ENCODE measurements at places on chromosomes 6 and 20.

GRCh38 chr20:62231292-62231691, 7.0 kb upstream of the OSBPL2 start:
- DNase-seq = no peak

DNA sequence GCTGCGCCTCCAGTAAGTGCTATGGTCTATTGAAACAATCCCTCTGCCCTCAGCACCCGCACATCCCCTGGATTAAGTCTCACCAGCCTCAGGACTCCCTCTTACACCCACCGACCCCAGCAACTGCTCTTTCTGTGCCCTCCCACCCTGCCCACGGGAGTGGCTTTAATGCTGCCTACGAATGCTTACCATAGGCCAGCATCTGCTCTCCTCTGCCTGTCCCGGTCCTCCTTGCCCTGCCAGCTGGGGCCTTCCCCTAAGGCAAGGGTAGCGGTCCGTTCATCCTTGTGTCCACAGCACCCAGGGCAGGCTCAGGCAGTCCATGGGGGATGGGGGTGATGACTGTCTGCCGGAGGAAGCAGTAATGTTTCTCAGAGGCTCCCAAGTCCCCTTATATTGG, 4.1 kb downstream of the EBF4 start:
- no peak for DNase-seq

DNA sequence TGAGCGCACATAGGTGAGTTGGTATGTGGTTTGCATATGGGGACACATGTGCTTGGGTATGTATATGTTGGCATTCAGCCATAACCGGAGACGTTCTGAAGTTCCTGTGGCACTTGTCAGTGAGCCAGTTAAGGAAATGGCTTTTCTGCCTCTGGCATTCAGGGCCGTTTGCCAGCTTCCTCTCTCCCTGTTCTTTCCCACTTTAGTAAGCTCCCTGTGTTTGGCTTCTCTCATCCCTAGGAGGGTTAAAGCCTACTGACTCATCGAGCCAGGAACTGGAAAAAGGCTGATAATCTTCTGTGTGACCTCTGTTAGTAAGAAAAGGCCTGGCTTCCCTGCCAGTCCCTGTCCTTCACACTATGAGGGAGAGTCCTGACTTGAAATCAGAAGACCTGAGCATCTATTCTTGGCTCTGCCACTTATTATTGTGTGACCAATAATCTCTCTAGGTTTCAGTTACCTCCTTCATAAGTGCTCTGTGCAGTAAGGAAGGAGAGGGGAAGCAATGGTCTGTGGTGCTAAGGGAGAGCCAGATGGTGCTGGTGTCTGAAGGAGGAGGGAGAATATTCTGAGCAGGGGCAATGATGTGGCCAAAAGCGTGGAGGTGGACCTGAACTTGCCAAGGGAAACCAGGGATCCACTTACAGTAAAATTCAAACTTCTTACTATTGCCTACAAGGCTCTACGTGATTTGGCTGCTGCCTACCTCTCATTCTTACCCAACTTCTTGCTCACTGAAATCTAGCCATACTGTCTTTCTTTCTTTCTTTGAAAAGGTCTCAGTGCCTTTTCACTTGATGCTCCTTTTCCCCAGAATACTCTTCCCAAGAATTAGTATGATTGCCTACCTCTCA, 31.4 kb downstream of the ACSS2 start:
- DNase-seq = no peak

DNA sequence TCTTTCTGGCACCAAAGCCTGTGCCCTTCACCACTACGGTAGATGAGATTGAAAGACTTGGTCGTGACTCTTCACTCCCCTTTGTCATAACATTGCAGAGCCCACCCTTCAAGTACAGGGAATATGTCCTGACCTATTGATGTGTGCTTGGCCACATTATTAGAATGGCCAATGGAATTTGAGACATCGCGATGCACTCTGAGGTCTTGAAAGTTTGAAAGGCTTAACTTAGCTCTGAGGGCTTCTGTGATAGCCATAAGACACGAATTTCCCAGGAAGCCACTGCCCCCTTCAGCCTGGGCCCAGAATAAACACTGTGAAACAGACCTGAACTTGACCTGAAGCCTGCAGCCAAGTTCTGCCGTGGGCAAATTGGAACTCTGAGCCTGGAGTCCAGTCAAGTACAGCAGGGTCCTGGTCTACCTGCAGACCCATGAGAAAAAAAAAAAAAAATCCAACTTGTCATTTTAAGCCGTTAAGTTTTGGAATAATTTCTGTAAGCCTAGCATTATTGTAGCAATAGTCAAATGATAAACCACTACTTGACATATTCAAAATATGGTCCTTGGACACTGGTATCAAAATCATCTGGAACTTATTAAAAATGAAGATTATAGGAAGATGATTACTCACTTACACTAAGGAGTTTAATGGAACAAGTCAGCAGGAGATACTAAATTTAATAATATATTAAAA, 36.9 kb upstream of the TRAF3IP2 start:
- peak; percentile 33 for DNase-seq

DNA sequence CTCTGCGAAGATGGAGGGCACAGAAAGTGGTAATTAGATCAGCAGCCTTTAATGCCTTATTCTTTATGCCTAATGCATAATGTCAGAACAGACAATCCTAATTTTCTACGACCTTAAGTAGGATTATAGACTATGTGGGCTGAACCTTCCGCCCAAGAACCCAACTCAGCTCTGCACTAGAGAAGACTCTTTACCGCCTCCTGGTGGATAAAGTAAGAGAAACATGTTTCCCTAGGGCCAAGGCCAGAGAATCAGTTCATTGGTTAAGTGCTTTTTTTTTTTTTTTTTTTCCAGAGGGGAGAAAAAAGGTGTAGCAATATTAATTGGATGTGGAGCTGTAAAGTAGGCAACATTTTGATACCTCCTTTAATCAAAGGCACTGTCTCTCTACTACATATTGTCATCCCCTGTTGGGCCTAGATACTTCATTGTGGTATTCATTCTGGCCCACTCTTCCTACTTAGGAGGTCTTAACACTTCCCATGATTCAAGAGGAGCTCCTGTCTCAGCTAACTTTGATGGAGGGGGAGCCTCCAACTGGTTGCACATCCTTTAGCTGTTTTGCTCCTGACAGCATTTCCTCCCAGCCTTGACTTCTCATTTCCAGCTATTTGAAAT, 124.9 kb upstream of the NRN1 start:
- DNase-seq = no peak

- no peak for DNase-seq
These were observed 5.4 kb upstream of the DOK5 start for GRCh38 chr20:54469952-54470351.

DNA sequence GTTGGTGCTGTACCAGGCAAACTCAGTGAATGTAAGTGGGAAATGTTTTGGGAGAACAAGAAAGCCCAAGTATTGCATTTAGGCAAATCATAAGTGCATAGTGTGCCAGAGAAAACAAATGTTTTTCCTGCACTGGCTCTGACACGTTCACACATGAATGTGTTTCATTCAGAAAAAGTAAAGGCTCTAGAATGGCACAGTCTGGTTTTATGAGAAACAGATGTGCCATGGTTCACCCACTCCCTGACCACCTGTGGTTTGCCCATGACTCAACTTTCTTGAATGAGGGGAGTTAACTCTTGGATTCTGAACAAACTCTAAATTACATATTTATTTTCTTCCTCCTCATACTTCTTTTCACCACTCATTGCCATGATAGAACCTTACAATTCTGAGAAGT, 126.9 kb downstream of the KCNQ5 start:
- DNase-seq = no peak

DNA sequence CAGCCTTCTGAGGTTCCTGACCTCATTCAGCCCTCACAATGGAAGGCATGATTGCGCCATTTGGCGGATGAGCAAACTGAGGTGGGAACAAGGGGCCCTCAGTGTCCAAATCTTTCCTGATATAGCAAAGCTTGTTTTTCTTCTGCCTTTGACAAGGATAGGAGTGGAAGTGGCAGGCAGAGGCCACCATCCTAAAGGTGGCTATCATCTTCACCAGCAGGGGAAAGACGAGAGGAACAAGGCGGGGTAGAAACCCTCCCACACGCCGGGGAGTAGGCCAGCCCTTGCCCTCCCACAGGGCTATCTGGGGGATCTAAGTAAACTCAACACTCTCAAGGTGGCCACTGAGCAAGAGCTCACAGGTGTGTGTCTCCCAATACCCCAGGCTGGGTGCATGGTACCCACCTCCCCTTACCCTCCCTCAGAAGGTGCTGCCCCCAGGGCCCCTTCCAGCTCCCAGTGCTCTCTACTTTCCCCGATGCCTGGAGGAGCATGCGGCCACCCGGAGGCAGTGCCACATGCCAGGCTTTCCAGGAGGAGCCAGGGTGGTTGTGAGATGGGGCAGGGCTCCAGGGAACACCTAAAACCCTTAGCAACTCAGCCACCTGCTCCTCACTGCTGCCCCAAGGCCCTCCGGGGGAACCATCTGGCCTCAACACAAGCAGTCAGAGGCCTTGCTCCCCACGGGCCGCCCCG, 11.2 kb downstream of the SPDEF start:
- DNase-seq = no peak

DNA sequence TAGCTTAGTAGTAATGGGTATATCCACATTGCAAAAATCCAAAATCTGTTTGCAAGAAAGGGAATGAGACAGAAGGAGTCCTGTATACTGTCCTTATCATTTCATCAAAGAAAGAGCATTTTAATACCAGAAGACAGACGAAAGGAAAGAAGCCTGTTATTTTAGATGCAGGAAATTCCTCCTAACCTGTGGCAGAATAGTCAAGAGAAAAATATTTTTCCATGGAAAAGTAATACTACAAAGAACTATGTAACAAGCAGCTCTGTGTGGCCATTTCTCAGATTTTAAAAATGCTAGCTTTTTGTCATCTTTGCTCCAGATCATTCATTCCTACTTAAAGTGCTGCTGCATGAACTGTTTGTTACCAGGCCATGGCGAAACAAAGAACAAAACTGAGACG, 72.9 kb upstream of the SCP2D1 start:
- no peak for DNase-seq

DNA sequence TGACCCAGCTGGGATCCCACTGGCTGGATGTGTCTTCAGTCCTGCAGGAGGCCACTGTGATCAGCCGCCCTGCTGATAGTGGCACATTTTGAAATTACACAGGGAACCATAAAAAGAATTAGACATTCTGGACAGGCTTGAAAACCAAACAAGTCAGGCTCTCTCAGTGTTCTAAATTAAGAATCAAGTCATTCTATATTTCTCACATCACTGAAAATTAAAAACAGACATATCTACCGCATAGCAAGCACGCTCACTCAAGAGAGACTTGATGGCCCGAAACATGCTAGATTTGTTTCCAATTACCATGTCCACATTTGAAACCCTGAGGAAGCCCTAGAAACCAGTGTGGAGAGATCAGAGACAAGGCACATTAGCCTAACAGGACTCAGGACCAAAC, 57.7 kb downstream of the NFATC2 start:
- no peak for DNase-seq

DNA sequence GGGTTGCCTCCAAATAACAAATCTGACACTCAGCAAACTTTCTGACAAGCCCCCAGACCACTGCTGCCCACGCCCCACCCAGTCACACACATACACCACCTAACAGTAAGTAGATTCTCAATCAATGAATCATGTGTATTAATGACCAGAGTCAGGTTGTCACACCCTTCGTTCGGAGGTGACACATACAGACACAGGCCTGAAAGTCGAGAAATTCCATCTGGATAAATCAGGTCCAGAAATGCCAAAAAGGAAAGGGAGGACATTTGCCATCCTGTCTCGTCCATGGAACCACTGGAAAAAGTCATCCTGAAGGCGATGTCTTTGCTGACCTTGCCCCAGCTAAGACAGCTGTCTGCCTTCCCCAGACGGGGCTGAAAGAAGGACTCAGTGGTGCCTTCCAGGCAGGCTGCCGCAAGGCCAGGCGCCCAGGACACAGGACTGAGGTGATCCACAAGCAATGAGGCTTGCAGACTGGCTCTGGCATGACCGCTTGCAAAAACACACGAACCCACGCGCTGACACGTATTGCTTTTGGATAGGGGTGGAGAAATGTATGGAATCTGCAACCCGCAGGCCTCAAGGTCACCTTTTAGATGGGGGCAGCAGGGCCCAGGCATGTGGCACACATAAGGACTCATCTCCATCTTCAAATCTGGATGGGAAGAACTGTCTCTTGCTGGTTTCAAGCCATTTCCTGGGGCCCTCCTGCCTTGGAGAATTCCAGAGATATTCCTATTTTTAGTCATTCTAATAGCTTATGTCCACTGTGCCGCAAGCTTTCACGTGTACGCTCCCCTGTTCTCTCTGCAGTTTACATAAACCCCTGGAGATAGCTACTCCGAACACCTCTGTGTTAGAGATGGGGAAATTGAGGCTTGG, 9.0 kb downstream of the NFATC2 start:
- no peak for DNase-seq

Data from NCI-H748 treated with DMSO at 0.1 percent for 48 hours (cell line).